ENCODE measurements at places on chromosomes 11 and 22.

DNA sequence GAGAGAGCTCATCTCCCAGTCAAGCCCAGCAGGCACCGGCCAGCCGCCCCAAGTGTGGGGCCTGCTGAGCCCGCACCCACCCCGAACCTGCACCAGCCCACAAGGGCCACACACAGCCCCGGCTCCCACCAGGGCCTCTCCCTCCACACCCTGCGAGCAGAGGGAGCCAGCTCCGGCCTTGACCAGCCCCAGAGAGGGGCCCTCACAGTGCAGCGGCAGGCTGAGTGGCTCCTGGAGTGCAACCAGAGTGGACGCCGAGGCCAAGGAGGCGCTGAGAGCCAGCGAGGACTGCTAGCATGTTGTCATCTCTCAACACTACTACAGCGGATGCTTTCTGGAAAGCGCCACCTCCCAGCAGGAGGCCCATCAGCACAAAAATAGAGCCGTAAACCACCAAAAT is 10.9 kb downstream of the DEFB108B start:
- no peak for DNase-seq

GRCh38 chr11:8091721-8092120 is 10.7 kb downstream of the TUB start:
- no peak for DNase-seq

DNA sequence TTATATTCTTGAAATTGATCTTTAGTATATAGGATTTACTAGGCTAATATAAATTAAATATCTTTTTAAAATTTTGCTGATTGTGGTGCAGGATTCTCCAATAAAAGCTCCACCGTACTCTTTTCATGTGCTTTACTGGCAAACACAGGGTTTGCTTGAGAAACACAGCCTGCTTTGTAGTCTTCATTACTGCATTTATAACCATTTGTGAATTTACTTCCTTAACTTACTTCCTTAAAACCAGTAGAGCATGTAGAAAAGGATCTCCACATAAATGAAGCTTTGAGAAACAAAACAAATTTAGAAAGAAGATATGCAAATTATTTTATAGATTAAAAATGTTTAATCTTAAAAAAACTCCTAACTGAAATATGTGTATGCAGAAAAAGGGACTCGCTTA is 28.8 kb downstream of the SWAP70 start:
- DNase-seq = no peak

- no peak for DNase-seq
These were observed 20.3 kb upstream of the DGKZ start for GRCh38 chr11:46326813-46327416.

DNA sequence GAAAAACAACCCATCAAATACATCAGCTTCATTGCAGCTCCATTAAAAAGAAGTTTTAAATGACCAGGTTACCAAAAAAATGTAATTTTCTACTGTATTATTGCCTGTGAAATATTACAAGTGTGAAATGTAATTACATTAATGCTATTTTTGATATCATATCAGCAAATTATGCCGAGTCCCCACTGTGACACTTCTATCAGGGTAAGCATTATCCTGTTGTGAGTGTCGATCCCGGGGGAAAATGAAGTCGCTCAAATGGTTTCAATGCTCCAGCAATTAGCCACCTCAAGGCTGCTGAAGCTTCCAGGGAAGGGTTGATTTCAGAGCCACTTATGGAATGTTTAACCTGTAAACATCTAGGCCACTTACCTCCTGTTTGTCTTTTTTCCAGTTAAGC is 70.4 kb downstream of the RCN1 start:
- DNase-seq = no peak

DNA sequence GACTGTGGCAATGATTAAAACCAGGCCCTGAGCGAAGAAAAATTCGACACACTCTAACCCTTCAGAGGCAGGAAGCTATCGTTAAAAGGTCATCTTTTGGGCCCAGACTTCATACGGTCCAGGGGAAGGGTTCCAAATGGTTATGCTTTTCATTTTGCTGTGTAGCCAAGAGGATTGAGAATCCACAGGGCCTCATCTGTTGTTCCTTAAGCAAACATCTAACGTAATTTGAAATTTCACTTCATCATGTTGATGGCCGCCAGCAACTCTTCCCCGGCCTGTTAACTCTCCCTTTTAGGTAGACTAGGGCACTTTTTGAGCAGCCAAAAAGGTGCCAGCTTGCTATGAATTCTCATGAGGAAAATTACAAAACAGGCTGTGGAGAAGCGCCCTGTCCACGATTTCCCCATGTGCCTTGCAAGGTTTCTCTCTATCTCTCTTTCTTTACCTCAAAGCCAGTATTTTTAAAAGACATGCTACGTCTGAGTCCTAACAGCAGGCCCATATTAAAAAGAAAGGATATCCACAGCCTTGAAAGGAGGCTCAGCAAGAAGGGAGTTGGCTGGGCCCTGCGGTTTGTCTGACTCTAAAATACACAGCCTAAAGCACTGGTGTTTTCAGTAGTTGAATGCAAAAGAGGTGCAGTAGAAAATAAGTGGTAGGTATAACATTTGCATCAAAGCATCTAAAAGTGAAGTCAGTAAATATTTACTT is 356.3 kb upstream of the NARS2 start:
- DNase-seq = peak; percentile 62

DNA sequence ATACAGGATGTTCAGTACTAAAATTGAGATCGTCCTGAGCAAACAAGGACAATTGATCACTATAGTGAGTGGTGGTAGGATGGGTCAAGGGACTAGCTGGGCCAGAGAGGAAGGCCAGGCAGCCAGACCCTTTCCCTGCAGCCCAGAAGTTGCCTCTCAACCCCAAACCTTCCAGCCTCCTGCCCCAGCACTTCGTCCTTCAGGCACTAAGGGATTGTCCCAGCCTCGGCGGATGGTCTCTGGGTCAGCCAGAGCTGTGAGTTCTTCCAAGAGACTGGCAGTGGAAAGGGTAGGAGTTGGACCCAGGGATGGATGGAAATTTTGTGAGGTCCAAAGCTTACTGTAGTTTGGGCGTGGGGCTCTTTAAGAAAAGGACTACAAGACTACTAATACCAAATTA is 3.6 kb upstream of the LMO1 start:
- no peak for DNase-seq

GRCh38 chr11:72308226-72309073 is 64.5 kb upstream of the PHOX2A start:
- peak; percentile 95 for DNase-seq

DNA sequence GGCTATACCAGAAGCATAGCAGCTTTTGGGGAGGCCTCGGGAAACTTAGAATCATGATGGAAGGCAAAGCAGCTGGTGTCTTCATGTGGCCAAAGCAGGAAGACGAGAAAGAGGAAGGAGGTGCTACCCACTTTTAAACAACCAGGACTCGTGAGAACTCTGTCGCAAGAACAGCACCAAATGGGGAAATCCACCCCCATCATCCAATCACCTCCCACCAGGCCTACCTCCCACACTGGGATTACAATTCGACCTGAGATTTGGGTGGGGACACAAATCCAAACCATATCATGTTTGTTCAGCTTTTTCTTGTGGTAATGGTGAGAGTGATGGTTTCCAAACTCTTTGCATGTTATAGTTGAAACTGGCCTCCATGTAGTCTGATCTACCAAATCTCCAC is 32.5 kb upstream of the OR10D3 start:
- DNase-seq = no peak

DNA sequence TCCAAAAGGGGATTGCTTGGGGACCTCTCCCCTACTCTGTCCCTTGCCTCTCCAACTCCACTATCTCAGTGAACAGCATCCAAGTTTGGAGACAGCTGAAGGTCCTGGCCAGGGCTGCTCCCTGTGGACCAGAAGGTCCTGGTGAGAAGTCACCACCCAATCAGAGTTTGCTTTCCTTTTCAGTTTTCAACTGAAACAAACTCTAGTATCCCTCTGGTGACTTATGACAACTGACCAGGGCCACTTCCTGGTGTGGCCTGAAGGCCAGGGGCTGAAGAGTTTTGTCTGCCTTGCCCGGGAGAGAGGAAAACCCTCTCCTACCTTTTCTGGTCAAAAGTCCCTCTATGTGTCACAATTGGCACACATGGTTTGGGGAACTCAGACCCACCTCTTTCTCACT is 5.1 kb downstream of the JAML start:
- no peak for DNase-seq

DNA sequence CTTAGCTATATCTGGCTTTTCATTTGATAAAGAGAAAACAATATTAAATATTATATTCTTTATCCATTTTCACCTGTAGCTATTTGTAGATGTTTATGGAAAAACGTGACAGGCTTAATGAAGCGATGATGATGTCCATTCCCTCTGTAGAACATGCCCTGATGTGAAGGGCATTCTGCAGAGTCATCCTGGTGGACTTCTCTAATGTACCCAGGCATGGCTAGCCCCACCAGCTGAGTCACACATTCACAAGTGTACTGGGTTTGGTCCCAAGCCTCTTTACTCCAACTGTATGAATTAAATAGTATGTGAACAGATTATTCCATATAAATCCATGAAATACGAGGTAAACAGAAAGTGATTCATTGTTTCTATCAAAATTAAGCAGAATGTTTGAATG is 139.3 kb downstream of the CADM1 start:
- DNase-seq = no peak

DNA sequence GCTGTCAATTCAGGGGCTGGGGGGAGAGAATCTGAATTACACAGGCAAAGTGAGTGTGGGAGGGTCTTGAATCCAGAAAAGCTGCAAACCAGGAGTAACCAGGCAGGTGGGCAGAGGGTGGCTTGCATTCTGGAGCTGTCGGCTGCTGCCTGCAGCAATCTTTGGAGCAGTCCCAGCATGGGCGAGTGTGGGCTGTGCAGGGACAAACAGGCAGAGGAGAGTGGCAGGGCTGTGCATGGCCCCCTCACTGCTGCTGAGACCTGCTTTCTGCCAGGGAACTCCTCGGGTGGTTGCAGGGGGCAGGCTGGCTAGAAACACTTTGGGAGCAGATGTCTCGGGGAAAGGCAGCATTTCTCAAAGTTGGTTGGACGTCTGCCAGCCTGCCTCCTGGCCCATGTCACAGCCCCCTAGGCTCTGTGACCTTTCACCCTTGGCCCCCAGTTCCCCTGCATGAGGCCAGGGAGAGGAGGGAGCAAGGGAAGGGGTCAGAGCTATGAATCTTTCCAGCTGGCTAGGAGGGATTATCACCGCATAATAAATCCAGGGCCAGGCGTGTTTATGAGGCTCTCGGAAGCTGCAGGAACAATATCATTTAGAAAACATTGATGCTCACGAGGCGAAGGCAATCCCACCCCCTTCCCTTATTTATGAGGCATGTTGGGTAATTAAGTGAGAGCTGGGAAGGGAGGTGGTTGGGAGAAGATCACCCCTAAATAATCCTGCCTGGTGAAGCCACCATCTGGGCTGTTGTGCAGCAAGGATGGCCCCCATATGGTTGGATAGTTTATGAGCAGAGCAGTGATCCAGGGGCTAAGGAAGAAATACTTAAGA is 212.3 kb upstream of the NCAM1 start:
- DNase-seq = peak; percentile 26

DNA sequence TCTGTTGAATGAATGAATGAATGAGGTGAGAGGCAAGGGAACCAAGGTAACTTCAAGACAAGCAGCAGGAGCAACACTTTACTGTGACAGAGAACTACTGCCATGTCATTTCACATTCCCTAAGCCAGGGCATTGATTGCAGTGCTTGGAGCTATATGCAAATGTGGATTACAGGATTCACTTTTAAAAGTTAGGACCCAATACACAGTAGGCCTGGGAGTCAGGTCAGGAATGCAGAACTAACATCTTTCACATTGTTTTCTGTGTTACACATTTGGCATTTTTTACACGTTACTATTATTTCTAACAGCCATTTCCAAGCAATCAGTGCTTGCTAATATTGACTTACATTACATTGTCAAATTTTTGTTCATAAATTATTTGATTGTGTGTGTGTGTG is 26.2 kb upstream of the ME3 start:
- no peak for DNase-seq

- no peak for DNase-seq
These were observed 94.3 kb downstream of the ETS1 start for GRCh38 chr11:128492903-128493569.

DNA sequence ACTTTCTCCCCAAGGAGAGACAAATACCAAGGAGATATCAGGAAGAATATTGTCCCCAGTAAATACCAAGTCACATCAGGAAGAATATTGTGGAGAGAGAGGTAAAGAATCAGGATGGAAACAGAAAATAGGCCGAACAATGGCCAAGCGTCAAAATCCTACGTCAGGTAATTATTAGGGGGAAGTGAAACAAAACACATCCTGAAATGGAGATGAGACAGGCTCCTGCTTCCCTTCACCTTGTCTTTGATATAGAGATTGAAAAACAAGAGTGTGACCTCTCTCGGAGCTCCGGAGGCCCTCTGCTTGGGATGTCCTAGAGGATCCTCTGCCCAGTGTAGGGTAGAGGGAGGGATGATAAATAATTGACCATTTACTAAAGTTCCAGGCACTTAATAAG is 27.4 kb upstream of the IZUMO1R start:
- DNase-seq = no peak

DNA sequence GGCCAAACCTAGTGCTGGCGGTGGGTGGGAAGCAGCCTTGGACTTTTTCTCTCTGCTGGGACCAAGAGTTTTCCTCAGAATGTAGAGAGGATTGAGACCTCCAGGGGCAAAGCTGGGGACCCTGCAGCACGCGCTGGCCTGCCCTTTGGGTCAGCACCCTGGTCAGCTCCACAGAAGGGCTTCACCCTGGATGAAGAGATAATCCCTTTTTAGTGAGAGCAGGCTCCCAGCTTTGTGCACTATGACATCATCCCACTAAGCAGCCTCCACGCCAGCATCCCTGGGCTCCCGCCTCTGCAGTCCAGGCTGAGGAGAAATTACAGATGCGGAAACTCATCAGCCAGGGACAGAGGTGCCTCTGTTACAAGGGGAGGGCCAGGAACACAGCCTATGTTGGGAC is 23.5 kb downstream of the DRICH1 start:
- peak; percentile 67 for DNase-seq

DNA sequence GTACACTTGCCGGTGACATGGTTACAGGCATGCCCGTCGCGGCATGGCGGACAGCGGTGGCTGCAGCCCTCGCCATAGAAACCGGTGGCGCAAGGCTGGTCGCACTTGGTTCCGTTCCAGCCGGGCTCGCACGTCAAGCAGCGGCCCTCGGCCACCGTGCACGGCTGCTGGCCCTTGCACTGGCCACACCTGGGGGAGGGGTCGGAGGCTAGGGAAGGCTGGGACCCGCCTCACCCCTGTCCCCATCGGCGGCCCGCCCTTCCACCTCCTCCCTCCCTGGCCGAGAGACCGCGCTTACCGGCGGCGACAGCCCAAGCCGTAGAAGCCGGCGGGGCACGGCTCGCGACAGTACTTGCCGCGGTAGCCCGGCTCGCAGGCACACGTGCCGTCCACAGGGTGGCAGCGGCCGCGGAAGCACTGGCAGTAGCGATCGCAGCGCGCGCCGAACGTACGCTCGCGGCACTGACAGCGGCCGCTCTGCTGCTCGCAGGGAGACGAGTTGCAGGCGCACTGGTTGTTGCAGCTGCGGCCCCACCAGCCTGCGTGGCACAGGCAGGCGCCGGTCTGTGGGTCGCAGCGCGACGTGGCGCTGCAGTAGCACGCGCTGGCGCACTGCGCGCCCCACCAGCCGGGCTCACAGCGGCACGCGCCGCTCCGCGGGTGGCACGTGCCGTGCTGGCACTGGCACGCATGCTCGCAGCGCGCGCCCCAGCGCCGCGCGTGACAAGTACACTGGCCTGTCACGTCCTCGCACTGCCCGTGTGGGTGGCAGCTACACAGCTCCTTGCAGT is 6.7 kb downstream of the SCARF2 start:
- peak; percentile 60 for DNase-seq

All from umbilical cord (tissue), 2 donors.